Daoy (cell line): ENCODE measurements at places on chromosomes 5 and 9.

- no peak for DNase-seq
These were observed 15.3 kb upstream of the F2RL2 start for GRCh38 chr5:76638479-76638878.

DNA sequence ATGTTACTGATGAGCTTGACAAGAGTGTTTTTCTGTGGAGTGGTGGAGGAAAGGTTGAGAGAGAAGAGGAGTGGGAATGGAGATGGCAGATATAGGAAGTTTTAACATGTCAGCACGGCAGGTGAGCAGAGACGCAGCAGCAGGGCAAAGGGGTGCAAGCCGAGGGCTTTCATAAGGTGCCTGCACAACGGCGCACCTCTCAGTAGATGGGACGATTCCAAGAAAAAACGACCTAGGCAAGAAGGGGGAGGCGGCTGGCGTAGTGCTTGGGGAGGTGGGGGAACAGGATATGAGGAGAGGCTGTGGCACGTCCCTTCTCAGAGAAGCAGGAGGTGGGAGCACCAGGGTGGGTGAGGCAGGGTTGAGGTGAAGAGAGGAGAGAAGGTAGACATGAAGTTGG is 24.5 kb downstream of the ARPC5L start:
- no peak for DNase-seq

- no peak for DNase-seq
These were observed 536.5 kb upstream of the ZNF462 start for GRCh38 chr9:106326493-106326892.

DNA sequence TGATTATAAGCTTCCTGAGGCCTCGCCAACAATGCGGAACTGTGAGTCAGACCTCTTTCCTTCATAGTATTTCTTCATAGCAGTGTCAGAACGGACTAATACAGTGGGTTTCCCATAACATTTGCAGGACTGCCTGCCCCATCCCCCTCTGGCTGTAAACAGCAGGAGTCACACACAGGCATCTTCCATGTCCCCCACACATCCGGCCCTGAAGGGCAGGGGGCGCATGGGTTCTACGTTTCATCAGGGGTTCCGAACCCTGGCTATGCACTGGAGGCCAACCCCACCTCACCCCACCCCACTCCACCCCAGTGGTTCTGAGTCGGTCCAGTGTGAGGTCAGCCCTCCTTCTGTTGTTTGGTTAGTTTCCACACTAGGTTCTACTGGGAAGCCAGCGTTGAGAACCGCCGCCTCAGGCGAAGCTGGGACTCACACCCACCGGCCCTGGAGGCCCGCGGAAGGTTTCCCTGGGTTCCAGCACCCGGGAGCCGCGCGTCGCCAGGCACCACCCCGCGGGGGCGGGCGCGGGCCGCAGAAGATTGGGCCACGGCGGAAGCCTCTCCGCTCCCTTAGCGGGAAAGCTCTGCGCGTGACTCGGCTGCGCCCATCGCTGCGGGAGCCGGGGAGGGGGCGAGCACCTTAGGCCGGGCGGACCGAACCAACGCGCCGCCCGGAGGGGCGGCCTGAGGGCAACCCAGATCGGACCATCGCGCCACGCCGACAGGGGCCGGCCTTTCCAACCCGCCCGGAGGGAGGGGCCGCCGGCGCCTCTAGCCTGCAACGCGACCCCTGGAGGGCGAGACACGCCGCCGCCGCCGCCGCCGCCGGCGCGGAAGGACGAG is at the start of gene RUSC2:
RUSC2 (plus strand) TSS at position 799 of the 842 bp plus-strand sequence. CDS start 56,411 bp downstream, outside the sequence.
- DNase-seq = peak; percentile 91

GRCh38 chr9:96232539-96233241 is 69.3 kb downstream of the HSD17B3 start:
- DNase-seq = peak; percentile 64

DNA sequence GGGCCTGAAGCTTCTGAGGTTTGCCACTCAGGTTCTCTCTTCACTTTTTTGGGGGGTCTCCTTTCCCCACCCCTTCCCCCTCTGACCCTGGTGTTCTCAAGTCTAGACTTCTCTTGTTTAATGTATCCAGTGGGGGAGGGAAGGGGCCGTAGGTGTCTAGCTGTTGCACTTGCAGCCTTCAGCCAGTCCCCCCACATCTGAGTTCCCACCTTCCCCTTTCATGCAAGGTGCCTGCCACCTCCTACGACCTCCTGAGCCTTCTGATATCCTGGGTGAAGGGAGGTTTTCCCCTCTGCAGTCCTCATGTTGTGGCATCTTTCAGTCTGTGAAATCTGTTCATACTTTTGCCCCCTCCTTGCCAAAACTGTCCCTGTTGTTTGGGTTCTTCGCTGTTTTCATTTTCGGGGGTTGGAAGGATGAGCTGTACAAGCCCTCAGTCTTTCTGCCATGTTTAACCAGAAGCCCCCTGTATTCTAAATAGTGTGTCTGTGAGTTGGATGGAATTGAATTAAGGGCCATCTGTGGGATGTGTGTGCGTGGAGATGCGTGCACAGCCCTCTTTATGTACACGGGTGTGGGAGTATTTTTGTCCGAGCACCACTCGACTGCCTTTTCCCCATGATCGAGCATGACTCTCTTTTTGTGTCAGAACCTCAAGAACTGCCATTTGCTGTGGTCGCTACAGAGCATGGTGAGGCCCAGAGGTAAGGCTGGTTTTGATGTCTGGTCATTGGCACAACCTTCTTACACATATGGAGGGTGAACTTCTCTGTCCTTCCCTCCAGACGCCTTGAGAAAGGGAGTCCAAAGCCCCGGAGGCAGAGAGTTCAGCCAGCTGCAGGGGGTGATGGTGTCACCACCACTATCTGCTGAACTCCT is 23.6 kb downstream of the PRRC2B start:
- DNase-seq = no peak
